ENCODE measurements at places on chromosomes 6 and 20.

GRCh38 chr20:50506270-50506579 lies 4.0 kb upstream of the PTPN1 start:
- no peak for DNase-seq

DNA sequence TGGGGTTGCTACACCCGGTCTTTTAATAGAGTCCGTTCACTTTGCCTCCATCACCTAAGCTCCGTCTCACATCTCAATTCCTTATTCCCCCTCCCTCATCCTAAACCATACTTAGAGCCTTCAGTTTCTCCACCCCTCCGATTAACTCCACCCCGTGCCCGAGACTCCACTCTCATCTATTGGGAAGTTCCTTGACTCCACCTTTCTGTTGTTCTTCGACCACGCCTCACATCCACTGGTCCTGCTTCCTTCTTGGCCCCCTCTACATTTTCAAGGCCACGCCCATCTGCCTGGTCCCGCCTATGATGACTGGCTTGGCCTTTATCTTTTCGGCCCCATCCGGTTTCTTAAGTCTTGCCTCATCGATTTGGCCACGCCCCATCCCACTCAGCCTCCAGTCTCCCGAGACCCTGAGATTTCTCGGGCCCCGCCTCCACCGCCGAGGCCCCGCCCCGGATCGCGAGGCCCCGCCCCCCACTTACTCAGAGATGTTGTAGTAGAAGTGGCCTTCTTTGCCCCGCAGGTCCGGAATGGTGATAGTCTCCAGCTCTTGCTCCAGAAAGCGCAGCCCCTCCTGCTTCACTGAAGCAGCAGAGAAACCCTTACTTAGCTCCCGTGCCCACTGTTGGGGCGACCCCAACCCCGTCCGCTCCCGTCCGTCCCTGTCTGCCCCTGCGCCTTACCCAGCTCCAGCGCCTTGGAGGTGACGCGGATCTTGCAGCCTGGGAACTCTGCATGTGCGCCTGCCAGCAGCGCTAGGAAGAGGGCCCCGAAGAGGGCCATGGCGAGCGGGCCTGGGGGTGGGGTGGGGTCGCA lies 1.1 kb downstream of the PLTP start:
- peak; percentile 94 for DNase-seq

DNA sequence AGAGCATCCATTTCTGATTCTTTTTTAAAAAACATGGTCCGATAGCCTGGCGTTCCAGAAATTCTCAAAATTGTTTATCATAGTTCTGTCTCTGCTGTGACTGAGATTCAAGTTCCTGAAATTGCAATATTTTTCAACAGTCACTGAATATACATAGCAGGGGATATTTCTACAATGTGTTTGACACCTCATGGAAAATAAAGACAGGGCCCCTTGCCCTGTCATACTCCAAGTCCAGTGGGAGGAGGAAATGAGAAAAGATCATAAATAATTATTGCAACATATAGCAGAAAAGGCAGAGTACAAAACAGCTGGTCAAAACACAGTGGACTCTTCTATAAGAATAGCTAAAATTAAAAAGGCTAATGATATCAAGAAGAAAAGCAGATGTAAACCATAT lies 234.8 kb upstream of the SPTLC3 start:
- no peak for DNase-seq

DNA sequence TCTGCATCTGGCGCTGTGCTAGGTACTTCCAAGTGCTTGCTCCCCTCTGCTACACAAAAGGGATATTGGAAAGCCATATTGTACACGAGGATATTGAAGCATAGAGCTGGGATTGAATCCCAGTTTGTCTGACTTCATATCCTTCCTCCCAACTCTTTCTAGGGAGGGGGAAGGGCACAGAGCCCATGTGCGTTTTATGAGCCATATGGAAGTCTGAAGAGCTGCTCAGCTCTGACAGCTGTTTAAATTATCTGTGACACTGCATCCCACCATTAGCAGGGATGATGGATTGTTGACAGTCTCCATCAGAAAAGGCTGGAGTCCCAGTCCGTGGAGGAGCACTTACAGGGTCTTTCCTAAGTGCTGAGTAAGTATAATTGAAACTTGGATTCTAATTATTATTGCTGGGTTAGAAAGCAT lies 18.4 kb downstream of the TIAM2 start:
- no peak for DNase-seq

DNA sequence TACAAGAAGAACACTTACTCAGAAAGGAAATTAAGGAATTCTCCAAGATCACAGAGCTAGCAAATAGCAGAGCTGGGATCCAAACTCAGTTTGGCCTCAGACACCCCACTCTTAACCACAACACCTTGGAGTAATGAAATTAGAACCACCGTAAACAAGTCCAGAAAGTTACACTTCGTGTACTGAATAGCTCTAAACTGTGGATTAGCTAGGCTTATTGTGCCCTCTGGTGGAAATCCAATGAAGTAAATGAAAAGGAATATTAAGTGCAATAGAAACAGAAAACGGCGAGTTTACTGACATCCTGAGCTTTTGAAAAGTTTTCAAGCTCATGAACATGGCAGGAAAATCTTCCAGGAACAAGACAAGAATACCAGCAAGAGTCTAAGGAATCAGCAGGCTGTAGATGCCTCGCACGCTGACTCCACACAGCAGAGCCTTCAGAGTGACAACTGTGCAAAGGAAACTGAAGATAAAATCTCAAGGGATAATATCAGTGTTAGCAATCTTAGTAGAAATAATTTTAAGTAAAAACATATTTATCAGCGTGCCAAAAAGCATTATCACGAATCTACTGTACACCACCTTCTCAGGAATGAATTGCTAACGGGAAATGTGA lies 34.6 kb downstream of the FBXO5 start:
- peak; percentile 44 for DNase-seq

DNA sequence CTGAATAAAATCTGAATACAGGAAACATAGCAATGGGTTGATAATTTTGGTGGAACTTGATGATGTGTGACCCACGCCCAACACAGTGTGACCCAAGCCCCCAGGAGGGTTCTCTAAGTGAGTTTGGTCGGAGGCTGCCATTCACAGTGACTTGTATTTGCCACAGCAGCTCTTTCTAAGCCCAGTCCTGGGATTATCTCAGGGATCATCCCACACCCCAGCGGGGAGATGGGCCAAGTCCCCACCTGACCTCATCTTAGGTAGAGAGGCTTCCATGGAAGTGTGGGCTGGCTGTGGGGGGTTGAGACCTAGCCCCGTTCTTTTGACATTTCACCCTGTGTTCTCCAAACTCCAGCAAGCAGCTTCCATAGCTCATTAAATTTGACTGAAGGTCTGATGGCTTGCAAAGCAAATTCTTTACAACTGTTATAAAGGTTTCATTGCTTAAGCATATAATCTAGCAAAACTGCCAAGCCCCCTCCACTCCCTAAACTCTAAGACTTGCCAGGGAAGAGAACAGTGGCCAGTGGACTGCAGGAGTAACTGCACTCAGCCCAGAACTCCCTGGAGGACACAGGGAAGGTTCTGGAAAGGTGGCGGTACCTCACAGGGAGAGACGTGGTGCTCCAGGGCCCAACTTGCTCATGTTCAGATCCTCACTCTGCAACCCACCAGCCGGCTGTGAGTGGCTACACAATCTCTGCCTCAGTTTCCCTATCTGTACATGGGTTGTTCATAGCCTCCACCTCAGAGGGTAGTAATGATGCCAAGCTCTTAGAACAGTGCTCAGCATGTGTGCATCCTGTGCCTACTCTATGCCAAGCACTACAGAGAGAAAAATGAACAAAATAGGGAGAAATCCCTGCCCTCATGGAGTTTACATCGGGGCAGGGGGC lies 1.0 kb upstream of the PCK1 start:
- DNase-seq = no peak

DNA sequence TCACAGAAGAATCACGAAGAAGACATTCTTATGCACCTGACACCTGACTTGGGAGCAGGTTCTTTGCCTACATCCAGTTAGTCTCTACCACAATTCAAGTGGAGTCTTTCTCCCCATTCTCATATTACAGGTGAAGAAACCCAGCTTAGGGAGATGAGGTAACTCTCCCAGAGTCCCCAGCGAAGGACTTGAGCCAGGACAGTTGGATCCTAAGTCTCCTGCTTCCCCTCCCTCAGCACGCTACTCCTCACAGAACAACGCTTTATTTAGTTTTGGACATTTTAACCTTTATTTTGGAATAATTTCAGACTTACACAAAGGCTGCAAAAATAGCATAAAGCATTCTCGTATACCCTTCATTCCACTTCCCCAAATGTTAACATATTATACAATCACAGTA lies 824 bp upstream of the CSTL1 start:
- DNase-seq = no peak

- no peak for DNase-seq
These were observed 1.7 kb downstream of the TNXB start for GRCh38 chr6:32107406-32107805.

- DNase-seq = peak; percentile 45
These were observed 81.9 kb downstream of the ZMYND8 start for GRCh38 chr20:47274401-47275108.

DNA sequence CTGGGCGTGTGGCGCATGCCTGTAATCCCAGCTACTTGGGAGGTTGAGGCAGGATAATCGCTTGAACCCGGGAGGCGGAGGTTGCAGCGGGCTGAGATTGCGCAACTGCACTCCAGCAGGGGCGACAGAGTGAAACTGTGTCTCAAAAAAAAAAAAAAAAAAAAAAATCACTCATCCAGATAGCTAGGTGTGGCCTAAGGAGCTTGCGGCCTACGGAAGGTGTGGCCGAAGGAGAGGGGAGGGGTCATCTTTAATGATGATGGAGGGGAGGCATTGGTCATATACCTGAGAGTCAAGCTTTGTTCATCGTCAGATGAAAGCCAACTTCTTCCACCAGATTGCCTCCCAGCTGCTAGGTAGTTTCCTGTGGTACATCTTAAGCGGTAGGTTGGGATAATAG lies 801 bp upstream of the PPARD start:
- DNase-seq = no peak

DNA sequence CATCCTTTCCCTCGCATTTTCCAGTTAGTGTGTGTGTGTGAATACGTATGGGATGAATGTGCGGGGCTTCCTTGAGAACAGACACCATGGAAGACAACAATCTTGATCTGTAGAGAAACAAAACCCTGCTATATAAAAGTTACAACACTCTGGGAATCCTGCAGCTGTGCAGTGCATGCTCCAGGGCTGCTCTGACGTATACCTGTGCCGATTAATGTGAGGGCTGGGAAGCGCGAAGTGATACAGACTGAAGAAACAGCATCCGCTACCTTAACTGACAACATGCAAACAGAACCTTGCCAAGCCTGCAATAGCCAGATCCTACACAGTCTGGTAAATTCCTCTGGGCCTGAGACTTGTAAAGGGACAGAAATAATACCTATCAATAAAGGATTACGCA lies 31.6 kb upstream of the MTRF1L start:
- no peak for DNase-seq

DNA sequence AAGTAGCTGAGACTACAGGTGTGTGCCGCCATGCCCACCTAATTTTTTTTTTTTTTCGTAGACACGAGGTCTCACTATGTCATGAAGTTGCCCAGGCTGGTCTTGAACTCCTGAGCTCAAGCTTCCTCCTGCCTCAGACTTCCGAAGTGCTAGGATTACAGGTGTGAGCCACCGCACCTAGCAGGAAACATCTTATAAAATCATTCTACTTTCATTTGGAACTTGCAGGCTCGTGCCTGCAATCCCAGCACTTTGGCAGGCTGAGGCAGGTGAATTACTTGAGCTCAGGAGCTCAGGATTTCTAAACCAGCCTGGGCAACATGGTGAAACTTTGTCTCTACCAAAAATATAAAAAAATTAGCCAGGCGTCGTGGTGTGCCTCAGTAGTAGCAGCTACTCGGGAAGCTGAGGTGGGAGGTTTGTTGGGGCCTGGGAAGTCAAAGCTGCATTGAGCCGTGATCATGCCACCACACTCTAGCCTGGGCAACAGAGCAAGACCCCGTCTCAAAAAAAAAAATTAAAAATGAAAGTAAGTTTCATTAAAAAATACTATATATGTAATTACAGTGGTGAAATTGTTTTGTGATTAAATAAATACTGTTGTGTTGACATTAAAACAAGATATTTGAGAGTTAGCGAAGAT lies 15.1 kb downstream of the MAPK14 start:
- DNase-seq = no peak

DNA sequence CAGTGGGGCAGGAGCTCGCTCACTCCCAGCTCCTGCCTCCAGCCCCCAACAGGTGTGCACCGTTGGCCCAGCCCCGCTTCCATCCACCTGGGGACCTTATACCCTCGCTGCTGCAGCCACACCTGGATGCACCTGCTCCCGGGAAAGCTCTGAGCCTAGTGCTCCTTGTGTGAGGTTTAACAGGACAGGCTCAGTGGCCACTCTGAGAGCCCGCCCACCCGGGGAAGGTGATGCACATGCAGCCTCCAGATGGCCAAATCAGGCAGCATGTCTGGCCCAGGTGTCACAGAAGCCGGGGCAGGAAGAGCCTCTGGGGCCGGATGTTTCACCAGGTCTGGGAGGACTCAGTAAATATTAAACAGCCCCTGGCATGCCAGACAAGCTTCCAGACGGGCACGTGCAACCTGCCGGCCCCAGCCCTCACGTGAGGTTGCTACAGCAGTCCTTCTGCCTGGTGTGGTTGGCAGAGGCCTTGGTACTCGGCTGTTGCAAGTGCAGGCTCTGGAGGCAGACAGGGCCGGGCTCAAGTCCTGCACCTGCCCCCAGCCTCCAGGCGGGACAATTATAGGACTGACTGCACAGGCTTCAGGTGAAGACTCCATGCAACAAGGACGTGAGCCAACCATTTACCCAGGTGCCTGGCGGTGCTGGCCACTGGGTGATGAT lies 66.9 kb downstream of the RIPOR3 start:
- DNase-seq = peak; percentile 50

DNA sequence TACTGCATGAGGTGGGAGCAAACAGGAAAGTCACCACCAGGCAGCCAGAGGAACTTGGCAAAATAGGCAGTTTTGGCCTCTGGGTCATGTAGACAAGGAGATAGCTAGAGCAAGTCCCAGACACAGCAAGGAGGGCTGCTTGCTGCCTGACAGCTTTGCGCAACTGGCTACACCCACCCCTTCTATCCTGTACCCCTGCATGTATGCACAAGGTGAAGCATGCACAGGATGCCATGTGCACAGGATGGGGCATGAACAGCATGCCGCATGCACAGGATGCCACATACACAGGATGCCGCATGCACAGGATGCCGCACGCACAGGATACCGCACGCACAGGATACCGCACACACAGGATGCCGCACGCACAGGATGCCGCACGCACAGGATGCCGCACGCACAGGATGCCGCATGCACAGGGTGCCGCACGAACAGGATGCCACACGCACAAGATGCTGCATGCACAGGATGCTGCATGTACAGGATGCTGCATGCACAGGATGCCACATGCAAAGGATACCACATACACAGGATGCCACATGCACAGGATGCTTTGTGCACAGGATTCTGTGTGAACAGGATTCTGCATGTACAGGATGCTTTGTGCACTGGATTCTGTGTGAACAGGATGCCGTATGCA lies 104.9 kb upstream of the IYD start:
- no peak for DNase-seq

DNA sequence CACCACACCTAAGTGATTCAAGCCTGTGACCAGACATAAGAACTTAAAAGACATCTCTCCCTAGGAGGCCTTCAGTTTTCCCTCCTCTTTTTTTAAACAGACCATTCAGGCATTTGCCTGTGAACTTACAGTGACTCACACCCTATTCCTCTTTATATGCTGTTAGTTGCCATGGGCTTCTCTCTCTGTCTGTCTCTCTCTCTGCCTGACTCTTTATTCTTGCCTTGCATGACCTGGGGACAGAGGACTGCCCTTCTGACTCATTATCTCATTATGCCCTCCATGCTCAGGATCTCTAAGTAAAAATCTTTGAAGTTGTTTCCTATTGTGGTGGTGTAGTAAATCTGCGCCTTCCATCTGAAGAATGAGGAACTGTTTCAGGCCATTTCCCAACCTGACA lies 442.2 kb upstream of the MAN1A1 start:
- DNase-seq = peak; percentile 3
